ENCODE measurements at places on chromosomes 7 and 10.

DNA sequence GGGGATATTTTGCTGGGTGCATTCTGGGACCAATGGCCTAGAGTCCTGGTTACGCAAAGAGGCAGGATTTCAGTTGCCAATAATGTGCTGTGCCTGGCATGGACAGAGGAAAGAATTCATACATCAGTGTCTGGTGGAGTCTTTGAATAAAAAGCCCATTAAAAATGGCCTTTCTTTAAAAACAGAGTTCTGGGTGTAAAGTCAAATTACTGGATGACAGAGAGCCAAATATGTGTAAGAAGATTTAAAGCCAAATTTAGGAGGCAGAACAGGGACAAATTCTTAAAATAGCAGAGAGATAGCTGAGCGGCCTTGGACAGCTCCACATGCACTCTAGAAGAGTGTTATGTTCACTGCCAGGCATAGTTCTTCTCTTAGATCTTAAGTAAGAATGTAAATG, 60.8 kb upstream of the MEOX2 start:
- no peak for DNase-seq

DNA sequence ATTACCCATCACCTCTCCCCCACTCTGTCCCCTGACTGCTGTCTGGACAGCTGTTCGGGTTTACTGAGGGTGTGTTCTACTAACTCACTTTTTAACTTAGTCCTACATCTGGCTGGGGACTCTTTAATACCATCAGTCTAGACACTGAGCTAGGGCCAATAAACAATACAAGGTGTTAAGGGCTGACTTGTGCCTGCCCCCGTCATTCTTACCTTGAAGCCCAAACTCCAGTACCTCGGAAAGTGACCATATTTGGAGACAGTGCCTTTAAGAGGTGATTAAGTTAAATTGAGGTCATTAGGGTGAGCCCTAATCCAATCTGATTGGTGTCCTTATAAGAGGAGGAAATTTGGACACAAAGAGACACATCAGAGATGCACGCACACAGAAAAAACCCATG, 35.7 kb downstream of the STEAP1B start:
- DNase-seq, result no peak

DNA sequence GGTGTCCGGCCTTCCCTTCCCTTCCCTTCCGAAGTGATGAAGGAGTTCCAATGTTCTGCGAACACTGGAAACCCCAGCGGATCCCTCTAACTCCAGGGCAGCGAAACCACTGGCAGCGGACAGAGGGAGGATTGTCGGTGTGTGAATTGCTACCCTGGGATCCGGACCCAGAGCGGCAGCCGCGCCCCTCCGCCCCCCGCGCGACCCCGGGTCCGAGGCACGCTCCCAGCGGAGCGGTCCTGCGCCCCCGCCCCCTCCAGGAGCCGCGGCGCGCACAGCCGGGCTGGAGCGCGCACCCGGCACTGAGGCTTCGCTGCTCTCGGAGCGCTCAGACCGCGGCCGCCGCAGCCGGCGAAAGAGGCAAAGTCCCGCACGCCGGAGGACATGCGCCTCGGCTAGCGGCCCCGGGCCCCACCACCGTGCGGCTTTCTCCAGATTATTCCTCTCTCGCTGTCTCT, at the start of gene PTPRZ1:
TSS of gene PTPRZ1 (plus strand) at position 331 of the 458 bp plus-strand sequence. CDS start 339 bp downstream, outside the sequence.
- no peak for DNase-seq

GRCh38 chr10:27844223-27844622, 98.6 kb upstream of the MKX start:
- no peak for DNase-seq

GRCh38 chr10:46225597-46225996, 61.2 kb upstream of the ANTXRL start:
- no peak for DNase-seq

DNA sequence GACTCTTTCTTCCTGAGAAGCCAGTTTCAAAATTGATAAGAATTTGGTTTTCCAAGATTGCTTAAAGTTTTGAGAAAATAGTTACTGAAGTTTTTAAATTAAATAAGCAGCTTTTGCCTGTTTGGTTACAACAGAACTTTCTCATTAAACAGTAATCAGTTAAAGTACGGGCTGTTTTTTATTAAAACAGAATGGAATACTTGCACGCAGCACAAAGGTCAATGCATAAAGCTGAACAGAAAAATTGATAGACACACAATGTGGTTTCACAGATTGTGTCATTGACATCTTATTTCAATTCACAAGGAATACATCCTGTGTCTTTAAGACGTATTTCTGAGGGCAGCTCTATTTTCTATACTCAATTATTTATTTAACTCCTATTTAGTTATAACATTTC, 192.2 kb downstream of the PRKG1 start:
- DNase-seq, result no peak

DNA sequence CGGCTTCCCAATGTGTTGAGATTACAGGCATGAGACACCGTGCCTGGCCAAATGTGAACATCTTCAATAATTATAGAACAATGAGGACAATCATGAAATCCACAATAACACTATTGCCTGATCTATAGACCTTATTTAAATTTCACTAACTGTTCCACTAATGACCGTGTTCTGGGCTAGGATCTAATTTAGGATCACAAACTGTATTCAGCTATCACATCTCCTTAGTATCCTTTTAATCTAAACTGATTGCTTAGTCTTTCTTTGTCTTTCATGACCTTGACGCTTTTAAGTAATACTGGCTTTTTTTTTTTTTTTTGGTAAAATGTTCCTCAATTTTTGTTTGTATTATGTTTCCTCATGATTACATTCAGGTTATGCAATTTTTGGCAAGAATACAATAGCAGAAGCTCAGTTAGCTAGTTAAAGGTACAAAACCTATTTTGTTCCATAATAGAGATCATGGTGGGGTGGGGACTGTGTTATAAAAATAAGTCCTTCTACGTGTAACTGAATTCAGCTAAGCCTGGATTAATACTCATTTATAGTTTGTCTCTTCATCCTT, 158.4 kb downstream of the AOAH start:
- no peak for DNase-seq

DNA sequence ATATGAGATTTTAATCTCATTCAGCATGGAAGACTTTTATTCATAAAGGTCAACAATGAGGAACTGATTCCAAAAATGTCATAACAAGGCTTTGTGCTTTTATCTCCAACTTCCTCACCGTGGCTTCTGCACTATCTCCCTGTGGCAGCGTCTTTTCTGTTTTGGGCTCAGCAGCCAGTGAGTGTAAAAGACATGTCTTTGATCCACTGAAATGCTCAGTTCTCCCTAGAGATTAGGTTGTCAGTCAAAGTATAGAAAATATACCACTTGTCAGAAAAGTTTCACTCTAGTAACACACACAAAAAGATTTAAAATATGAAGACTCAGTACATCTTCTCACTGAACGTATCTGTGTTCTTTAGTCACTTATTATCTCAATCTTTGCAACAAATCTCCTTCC, 901.8 kb upstream of the ZWINT start:
- no peak for DNase-seq

DNA sequence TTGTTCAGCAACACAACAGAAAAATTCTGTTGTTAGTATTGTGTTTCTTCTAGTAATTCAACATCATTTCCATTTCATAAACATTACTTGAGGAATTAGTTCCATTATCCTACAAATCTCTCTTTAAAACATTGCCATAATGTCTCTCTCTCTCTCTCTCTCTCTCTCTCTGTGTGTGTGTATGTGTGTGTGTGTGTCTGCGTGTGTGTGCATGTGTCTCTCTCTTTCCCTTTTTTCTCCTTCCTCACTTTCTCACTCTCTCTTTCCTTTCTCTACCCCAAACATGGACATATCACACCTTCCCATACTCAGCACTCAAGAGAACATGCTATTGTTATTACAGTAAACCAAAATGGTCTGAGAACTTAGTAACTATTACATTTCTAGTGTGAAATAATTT, 16.6 kb downstream of the LRRTM3 start:
- no peak for DNase-seq
